ENCODE measurements at places on chromosomes 4 and X.

- DNase-seq = no peak
These were observed 21.2 kb downstream of the TMEM184C start for GRCh38 chr4:147638365-147638764.

- DNase-seq = no peak
These were observed 93.6 kb downstream of the DTHD1 start for GRCh38 chr4:36374836-36375511.

- DNase-seq = no peak
These were observed 62.1 kb downstream of the CC2D2A start for GRCh38 chr4:15531792-15532191.

DNA sequence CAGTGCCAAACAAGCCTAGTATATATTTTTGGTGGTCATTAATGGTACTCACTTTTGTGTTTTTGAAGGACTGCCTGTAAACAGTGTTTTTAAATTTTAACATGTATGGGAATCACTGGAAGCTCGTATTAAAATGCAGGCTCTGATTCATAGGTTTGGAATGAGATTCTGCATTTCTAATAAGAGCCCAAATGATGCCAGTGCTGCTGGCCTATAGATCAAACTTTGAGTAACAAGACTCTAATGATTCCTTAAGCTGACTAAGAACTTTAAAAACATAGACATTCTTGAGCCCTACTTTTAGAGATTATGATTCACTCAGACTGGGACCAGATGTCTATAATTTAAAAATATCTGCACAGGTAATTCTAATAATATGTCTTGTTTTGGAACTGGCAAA lies 823.2 kb upstream of the LCORL start:
- no peak for DNase-seq

GRCh38 chr4:36133086-36133485 lies 111.2 kb downstream of the ARAP2 start:
- no peak for DNase-seq

GRCh38 chrX:125236955-125237354 lies 82.7 kb upstream of the TEX13C start:
- DNase-seq = no peak

GRCh38 chr4:17335371-17335770 lies 176.5 kb downstream of the QDPR start:
- DNase-seq = no peak

Measured in effector memory CD8-positive, alpha-beta T cell (primary cell).